Activated CD8-positive, alpha-beta memory T cell treated with anti-CD3 and anti-CD28 coated beads for 1 hour (primary cell): ENCODE measurements at places on chromosomes 1 and 21.

GRCh38 chr1:176789571-176790090 is 326.7 kb downstream of the PAPPA2 start:
- DNase-seq, result no peak

- no peak for DNase-seq
These were observed 504.5 kb downstream of the LMO4 start for GRCh38 chr1:87833166-87833565.

DNA sequence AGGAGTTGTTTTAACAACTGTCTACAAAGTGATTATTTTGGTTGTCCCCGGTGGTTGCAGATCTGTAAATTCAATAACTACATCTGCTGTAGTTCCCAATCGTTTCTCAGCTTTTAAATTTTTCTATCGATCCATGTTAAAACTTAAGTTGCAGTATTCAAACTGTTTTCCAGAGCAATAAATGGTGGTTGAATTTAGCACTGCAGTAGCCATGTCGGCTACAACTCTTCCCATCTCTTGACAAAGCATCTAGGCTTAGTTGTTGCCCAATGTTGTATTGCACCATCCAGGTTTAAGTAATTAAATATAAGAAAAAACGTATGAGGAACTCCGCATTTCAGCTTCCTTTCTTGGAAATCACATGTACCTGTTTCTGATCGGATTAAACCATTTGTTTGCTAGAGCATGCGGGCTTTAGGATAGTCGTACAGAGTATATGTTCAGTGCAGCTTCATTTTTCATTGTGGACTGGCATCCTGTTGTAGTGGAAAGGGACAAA is 996 bp downstream of the CNIH4 start:
- no peak for DNase-seq

DNA sequence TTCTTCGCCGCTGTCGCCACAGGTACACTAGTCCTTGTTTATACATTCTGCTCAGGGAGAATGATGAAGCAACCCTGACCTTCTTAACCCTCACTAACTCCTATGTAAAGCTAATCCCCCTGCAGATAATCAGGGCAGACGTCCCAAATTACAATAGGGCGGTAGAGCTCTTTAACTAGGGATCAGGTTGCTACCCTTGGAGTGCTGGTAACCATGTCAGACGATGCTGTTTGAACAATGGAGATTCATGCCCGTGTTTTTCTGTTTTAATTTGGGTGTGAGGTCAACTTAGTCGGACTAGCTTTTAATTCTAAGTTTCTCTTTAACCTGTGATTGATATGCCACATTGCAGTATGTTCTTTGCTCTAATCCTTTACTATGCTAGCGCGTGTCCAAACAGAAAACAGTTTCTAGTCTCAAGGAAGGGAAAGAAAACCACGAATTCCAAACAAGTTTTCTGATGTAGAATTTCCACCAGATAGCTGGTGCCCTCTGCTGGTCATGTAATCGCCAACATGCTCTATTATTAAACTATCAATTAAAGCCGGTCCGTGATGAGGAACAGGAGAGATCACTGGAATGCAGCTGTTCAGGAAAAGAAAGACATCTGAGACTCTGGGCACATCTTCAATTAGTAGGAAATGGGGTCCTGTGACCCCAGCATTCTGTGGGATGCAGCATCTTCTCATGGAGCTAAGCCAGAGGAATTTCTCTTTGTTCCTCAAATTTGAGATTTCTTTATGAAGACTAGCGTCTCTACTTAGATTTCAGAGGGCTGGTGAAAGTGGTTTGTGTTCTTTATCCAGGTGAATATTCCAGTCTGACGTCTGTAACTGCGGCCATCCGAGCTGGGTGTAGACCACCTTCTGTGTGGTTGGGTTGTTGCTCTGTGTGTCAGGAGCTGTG is 18.3 kb upstream of the VAMP3 start:
- DNase-seq, result no peak

DNA sequence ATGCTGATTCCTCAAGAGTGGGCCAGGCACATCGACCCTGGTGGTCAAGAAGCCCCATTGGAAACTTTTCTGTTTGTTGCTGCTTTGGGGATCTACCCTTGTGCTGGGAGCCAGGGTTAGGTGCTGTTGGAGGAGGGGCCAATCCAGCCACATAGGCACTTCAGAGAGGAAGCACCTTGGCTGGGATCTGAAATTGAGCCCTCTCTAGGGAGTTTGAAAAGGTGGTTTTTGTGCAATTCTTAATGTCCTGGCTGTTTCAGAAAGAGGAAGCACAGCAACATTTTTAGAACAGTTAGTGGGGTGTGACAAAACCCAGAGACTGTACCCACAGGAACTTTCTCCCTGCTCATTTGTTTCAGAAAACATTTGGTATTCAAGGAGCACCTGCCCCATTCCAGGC is 17.2 kb upstream of the BEND5 start:
- DNase-seq, result no peak

GRCh38 chr1:110547017-110547416 is 28.0 kb upstream of the KCNA10 start:
- no peak for DNase-seq

DNA sequence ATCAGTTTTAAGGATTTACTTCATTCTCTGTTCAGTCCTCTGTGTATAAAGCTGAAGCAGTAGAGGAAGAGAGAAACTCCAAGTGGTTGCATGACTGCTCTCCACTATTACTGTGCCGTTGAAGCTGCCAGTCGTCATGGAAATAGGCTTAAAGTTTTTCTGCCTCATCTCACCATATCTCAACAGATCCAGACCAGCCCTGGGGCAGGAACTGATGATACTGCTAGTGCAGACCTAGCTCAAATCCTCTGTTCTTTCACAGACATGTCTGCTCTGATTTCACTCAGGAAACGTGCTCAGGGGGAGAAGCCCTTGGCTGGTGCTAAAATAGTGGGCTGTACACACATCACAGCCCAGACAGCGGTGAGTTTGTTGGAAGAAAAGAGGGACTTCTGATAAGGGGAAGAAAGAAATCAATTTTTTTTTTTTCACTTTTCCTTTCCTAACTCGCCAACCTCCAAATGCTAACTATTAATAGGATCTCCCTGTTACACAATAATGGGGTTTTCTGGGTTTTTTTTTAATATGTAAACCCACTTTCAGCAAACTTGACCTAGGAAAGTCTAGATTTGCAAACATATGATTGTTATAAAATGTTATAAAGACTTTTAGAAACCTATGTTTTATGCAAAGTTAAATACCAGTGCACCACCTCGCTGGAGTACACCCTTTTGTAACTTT is 22.2 kb upstream of the STRIP1 start:
- no peak for DNase-seq

GRCh38 chr21:42429856-42430255 is 26.2 kb downstream of the UBASH3A start:
- DNase-seq, result no peak

DNA sequence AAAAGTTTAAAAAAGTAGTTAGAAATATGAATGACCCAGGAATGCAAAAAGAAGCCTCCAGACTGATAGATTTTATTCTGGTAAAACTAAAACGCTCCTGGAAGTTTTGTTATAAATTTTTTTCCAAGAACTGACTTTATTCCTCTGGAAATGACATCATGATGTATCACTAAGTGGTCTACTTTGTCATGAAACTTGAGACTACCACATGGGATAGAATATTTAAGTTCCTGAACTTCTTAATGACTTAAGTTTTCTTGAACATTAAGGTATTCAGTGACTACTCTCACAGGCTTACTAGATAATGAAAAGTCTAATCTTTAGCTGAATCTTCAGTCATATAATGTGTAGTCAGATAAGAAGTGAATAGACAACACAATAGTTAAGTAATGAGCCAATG is 842.2 kb downstream of the USP25 start:
- DNase-seq, result no peak

GRCh38 chr1:199735660-199736059 is 291.9 kb upstream of the NR5A2 start:
- no peak for DNase-seq

DNA sequence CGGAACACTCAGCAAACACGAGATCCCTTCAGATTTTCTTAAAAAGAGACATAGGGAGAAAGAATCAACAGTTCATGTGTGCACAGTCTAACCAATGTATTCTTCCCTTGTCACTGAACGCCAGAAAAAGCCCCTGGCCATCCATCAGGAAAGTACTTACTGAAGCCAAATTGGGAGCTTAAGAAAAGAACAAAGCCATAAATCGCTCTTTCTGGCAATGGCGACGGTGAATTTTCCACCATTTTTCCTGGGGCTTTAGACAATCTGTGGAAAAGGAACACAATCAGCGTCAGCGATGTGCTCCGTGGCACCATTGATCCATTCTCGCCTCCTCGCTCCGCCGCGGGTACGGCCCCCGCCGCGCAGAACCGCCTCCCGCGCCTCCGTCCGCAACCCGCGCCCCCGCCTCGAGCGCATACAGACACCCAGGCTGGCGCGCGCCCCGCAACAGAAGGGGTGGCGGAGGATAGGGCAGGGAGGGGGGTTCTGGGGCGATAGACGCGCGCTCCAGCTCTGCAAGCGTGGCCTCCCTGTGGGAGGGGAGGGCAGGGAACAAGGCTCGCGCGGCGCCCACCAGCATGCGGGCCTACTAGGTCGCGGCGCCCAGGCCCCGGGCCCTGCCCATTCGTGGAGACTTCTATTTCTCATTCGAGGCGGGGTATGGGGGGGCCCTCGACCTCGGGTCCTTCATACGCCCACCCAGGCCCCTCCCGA is 440 bp downstream of the PIGP start:
- no peak for DNase-seq

- DNase-seq, result no peak
These were observed 22.9 kb downstream of the DYRK1A start for GRCh38 chr21:37389456-37389855.

DNA sequence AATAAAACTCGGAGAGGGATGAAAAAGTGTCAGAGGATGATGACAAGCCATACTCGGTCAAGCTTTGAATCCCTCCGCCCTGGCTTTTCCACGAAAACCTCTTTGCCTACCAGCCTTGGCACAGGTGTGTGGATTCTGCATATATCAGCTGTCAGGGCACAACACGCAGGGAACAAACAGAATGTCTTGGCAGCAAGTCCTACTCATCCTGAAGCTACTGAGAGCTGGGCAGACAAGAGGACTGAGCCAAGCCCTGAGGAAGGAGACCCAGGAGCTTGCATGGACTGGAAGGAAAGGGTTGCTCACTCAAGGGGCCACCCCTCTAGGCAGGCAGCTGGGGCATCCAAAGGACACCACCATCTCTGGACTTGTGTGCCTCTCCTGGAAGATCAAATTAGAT is 132.4 kb downstream of the HMGB4 start:
- DNase-seq, result no peak

DNA sequence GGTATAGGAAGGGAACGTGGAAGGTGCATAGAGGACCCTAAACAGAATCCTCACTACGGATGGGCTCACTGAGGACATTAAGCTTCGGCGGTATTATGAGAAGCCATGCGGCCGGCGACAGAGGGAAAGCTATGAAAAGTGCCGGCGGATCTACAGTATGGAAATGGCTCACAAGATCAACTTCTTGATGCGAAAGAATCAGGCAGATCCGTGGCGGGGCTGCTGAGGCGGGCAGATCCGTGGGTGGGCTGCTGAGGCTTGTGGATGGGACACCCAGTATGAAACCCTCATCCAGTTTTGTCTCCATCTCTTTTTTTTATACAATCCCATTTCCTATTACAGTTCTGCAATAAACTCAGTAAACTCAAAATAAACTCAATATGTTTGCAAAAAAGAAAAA is 95.8 kb downstream of the CRB1 start:
- DNase-seq, result no peak
